ENCODE measurements at places on chromosomes 12 and 14. TPM values are rescaled to one million over a fixed set of nuclear protein-coding genes. Genes with fewer than 3 reads are reported as not detected.
A peak's percentile ranks its signal among the peaks of the same experiment; 100 is the strongest.

FMNL3 gene
- total RNA-seq: 24.0 TPM

DNA sequence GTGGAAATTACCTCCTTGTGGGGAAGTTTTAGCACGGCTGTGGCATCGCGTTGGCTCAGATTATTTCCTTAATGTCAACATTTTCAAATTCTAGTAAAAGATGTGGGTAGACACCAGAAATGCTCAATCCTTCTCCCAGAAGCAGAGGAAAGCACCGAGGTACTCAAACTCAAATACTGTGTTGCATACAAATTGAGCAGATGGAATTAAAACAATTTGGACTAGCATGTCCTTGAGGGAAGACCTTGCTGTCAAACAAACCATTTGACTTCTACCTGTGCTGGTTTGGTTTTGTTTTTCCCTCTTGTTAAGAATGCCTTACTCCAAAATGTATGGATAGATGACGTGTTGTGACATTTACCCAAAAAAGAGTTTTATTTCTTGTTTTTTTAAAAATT, 136.4 kb downstream of the CNTN1 start:
- DNase-seq: no peak

- no peak for DNase-seq
Measured at GRCh38 chr12:4160314-4161040, 113.1 kb upstream of the CCND2 start.

DNA sequence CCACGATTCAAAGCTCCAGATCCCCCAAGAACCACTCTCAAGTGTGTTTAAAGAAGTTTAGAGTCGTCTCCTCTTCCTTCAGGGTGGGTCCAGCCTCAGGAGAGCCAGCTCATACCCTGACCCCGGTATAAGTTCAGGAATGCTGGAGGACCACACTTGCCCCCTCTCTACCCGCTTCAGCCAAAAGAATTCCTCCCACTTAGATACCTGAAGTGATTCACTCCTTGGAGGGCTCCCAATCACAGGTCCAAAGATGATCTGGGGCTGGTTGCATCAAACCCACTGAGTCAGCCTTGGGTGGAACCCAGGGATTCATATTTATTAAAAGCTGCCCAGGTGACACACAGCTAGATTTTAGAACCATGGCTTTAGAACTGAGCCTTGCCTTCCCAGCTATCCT, 133.5 kb upstream of the PARP11 start:
- no peak for DNase-seq

C1R gene
- 8.8 TPM for total RNA-seq

- peak; percentile 37 for DNase-seq
Measured at GRCh38 chr14:92108345-92109254, 2.2 kb upstream of the ATXN3 start.

GRCh38 chr14:90828642-90829487, 12.6 kb upstream of the TTC7B start:
- no peak for DNase-seq

- DNase-seq: no peak
Measured at GRCh38 chr12:88624911-88625310, 44.6 kb upstream of the KITLG start.

- DNase-seq: peak; percentile 73
Measured at GRCh38 chr14:63542231-63542999, 762 bp downstream of the PPP2R5E start.

DNA sequence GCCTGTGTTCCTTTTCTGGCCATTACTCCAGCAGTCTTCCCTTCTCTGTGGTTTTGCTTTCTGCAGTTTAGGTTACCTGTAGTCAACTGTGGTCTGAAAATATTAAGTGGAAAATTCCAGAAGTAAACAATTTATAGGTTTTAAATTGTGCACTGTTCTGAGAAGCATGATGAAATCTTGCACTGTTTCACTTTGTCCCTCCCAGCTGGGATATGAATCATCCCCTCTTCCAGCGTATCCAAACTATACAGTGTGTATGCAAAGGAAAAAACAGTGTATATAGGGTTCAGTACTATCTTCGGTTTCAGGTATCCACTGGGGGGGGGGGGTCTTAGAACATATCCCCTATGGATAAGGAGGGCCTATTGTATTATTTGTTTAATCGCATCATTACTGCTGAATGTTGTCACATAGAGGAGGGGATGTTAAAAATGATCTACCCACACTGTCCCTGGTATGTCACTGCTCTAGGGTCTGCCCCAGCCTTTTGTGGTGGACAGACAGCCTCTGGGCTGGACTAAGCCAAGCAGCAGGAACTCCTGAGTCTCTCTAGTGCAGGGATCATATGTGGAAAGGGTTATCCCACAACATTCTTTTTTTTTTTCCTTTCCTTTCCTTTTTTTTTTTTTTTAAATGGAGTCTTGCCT, 109.1 kb upstream of the MAX start:
- DNase-seq: no peak

SIX6 gene
- 1.4 TPM for total RNA-seq

KRT83 gene
- not detected for total RNA-seq

DNA sequence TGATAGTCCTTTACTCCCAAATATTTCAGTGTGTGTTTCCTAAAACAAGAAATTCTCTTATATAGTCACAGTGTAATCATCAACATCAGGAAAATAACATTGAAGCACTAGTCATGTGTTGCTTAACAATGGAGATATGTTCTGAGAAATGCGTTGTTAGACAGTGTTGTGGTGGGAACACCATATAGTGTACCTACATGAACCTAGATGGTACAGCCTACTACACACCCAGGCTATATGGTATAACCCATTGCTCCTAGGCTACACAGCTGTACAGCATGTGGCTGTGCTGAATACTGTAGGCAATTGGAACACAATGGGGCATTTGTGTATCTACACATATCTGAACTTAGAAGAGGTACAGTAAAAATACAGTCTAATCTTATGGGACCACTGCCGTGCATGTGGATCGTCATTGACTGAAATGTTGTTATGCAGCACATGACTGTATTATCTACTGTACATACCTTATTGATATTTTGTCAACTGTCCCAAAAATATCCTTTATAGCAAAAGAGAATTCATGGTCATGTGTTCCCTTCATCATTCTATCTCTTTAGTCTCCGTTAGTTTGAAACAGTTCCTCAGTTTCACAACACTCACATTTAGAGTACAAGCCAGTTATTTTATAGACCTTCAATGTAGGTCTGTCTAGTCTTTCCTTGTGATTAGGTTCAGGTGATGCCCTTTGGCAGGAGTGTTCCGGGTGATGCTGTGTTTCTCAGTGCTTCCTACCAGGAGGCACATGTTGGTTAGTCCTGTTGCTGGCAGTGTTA, 109.7 kb downstream of the SLC25A47 start:
- no peak for DNase-seq

GRCh38 chr14:104845834-104846441, 19.1 kb upstream of the CEP170B start:
- no peak for DNase-seq

DNA sequence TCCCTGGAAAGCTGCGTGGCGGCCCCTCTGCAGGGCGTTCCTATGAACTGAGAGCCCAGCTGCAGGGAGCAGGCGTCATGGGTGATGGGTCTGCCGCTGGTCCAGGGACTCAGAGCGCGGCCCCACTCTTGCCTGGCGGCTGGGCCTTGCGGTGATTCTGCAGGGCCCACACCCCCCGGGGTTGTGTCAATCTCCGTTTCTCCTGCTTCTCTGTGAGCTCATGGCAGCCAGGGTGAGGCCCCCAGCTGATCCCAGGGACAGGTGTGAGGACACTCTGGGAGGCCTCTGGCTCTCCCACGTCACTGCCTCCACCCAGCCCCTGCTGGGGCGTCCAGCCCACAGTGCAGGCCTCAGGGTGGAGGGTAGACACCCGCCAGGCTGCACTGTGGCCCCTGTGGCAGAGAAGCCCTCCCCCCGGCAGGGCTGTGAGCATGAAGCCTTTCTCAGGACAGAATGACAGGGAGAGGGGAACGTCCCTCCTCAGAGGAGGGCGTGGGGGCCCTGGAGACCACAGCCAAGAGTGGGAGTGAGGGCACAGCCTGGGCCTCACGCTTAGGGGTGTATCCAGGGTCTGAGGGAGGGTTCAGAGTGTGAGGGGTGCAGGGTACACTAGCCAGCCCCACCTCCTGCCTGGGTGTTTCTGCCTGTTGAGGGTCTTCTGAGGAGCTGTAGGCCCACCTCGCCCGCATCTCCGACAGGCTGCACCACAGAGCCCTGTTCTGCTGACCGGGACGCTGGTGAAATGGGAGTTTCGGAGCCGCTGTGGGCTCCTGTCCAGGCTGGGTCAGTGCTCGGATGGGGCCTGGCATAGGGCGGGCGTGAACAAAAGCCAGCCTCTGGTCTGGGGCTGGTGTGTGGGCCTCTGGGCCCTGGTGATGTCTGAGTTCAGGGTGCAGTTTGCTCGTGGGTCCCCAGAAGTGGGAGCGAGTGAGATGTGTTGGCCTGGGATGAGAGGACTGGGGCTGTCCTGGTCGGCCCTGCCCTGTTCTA, 26.7 kb upstream of the CRIP2 start:
- no peak for DNase-seq

DNA sequence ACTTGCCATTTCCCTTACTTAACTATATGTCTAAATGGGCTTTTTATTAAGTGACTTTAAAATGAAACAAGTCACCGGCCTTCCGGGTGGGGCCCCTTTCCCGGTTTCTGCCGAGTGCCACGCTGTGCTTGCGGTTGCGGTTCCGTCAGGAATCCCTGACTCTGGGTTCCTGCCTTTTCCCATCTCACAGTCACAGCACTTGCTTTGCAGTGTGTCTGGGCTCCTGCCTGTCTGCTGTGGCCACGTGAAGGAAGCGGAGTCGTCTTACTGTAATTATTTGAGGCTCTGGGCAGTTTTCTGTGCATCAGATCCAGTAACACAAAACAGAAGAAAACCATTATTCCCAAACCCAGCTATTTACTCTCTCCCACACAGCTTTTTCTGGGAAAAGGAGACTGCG, 44.0 kb upstream of the FRMD6 start:
- no peak for DNase-seq

MYH7 gene
- total RNA-seq: 0.19 TPM

FITM1 gene
- 1.2 TPM for total RNA-seq

CLEC2A gene
- not detected for total RNA-seq

GRCh38 chr12:87720967-87721366, 308.2 kb downstream of the C12orf50 start:
- DNase-seq: no peak

TAS2R8 gene
- 0.22 TPM for total RNA-seq

SERPINA3 gene
- not detected for total RNA-seq

CDH24 gene
- 15.0 TPM for total RNA-seq

GRCh38 chr14:97713023-97713422, 915.8 kb downstream of the VRK1 start:
- DNase-seq: no peak

E2F7 gene
- total RNA-seq: 31.9 TPM

DNA sequence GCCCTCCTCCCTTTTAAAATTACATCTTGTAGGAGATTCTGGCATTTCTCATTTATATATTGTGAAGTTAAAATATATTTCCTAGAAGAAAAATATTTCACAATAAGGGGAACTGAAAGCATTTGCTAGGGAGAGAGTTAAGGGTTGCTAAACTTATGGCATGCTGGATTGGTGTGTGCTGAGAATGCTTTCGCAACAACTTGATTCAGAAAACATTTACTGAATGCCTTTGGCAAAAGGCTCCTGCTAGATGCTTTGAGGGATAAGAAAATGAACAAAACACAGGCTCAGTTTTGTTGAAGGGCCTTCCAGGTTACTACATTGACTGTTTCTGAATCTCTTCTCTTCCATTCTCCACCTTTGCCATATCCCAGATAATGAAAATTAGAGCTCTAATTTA, 67.5 kb downstream of the DIP2B start:
- DNase-seq: no peak

DNA sequence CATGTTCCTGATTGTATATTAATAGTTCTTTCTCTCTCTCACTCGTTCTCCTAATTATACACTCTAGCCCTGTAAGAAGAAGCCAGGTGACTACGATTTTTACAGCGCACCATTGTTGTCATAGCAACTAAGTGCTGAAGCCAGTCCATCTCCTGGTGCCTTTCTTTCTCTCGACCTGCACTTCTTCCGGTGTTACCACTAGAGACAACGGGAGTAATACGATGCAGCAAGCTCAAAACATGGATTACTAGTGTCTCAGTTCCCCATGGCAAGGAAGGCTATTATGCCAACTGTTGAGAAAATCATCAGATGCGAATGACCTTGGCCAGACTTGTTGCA, 40.8 kb upstream of the DCD start:
- DNase-seq: no peak

Measured in neural progenitor cell (in vitro differentiated cells).